Breast epithelium (tissue), 4 donors: ENCODE measurements at places on chromosomes 3 and 15. TPM values are rescaled to one million over a fixed set of nuclear protein-coding genes. Genes with fewer than 3 reads are reported as not detected.

KCNMB3 gene
- total RNA-seq, result 7.3 TPM

STRIT1 gene
- 0.32 TPM for total RNA-seq

FRMD5 gene
- not detected for total RNA-seq

INSYN1 gene
- 2.0 TPM for total RNA-seq

GPR27 gene
- total RNA-seq, result 4.0 TPM

TEX9 gene
- total RNA-seq, result 32.1 TPM

DNA sequence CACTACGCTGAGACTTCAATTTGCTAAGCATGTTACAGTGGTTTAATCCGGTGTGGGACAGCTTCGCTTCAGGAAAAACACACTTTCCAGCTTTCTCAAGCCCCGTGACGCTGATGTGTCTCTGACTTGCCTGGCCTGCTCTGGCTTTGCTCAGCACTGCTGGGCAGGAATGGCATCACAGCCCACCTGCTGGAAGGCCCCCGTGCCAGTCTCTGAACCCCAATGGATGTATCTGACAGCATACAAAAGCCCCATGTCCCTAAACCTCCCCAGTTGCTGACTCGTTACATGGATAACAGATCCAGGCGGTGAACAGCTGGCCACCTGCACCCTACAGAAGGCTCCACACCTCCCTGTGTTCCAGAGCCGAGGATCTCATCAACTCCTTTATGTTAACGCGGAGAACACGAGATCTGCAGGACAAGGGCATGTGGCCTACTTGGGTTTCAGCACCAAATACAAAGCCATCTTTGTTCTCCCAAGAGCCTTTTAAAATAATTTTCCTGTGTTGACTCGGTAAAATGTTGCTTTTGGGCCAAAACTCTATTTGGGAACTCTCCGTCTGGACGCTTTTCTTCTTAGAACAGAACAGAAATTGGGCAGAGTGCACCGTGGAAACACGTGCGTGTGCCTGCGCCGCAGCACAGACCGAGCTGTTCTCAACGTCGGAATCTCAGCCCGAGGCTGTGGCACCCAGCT is 61.4 kb downstream of the ATP10A start:
- peaks cover 4% of the 10 kb centered on the region for H3K4me1 ChIP-seq
- H3K27ac ChIP-seq, result peak overlapping the region; percentile 72
- H3K36me3 ChIP-seq, result no peaks in the 10 kb centered on the region
- H3K4me3 ChIP-seq, result no peak overlapping the region
- no peaks in the 10 kb centered on the region for H3K27me3 ChIP-seq
- peak; percentile 56 for DNase-seq

- no peaks in the 10 kb centered on the region for H3K27me3 ChIP-seq
- H3K27ac ChIP-seq, result no peak overlapping the region
Observed at GRCh38 chr15:53000409-53000808, 210.3 kb upstream of the ONECUT1 start.

GRCh38 chr15:59203657-59204056 is 3.0 kb upstream of the LDHAL6B start:
- H3K4me3 ChIP-seq, result no peak overlapping the region
- no peaks in the 10 kb centered on the region for H3K36me3 ChIP-seq
- no peaks in the 10 kb centered on the region for H3K27me3 ChIP-seq
- no peak for DNase-seq
- no peak overlapping the region for H3K27ac ChIP-seq

- DNase-seq, result no peak
- H3K36me3 ChIP-seq, result no peaks in the 10 kb centered on the region
- no peaks in the 10 kb centered on the region for H3K27me3 ChIP-seq
- no peak overlapping the region for H3K4me3 ChIP-seq
Observed at GRCh38 chr3:104526901-104527401, 839.8 kb upstream of the ALCAM start.

- H3K27ac ChIP-seq, result no peak overlapping the region
- H3K4me1 ChIP-seq, result no peaks in the 10 kb centered on the region
- H3K27me3 ChIP-seq, result no peaks in the 10 kb centered on the region
- no peaks in the 10 kb centered on the region for H3K36me3 ChIP-seq
Observed at GRCh38 chr3:18153571-18154173, 271.5 kb downstream of the SATB1 start.

DNA sequence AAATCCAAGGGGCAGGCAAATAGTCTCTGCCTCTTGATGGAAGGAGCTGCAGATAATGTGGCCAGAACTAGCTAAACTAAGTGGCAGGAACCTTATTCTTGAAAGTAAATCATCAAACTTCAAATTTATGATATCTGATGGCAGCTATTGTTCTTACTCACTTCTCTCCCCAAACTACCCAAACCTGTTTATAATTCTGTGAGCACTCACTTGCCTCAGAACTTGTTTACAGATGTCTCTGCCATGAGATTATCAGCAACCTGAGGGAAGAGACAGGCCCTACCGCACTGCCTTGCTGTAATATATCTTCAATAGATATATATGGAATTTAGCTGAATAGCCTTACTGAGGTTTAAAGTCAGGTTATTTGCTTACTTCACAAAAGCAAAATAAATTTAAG is 2.2 kb upstream of the B3GALNT1 start:
- H3K4me1 ChIP-seq, result no peaks in the 10 kb centered on the region
- H3K27ac ChIP-seq, result no peak overlapping the region
- DNase-seq, result no peak
- H3K36me3 ChIP-seq, result no peaks in the 10 kb centered on the region

DNA sequence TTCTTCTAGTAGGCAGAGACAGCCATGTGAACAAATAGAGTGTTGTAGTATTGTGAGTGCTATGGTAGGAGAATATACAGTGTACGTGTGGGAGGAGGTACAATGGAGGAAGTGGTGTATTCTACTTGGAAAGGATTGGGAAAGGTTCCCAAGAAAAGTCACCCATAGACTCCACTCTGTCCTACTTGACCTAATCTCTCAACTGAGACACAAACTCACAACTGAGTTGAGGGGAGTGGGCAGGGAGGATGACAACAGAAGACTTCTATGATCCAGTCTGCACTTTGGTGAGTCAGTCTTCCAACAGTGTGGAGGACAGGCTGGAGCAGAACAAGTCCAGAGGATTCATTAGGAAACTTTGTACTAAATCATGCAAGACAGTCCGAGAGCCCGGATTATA is 28.8 kb upstream of the AQP9 start:
- H3K27me3 ChIP-seq, result no peaks in the 10 kb centered on the region
- H3K4me3 ChIP-seq, result no peak overlapping the region
- no peaks in the 10 kb centered on the region for H3K4me1 ChIP-seq
- DNase-seq, result no peak
- no peaks in the 10 kb centered on the region for H3K36me3 ChIP-seq

- H3K36me3 ChIP-seq, result no peaks in the 10 kb centered on the region
- DNase-seq, result no peak
- no peaks in the 10 kb centered on the region for H3K27me3 ChIP-seq
- H3K4me1 ChIP-seq, result no peaks in the 10 kb centered on the region
Observed at GRCh38 chr3:82342521-82342920, 581.1 kb upstream of the GBE1 start.

DNA sequence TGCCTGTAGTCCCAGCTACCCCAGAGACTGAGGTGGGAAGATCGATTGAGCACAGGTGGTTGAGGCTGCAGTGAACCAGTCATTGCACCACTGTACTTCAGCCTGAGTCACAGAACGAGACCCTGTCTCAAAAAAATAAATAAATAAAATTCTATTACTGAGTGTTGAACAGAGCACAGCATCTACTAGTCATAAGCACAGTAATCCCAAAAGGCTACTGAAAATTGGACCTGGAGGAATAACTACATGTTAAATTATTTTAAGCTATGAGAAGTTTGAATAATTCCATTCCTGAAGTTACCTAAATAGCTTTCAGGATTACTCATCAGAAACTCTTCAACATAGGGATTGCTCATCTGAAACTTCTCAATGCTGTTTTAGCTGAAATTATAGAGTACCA is 43.4 kb downstream of the ARMC8 start:
- no peak overlapping the region for H3K27ac ChIP-seq
- H3K4me3 ChIP-seq, result no peak overlapping the region
- DNase-seq, result no peak
- H3K36me3 ChIP-seq, result no peaks in the 10 kb centered on the region
- H3K4me1 ChIP-seq, result no peaks in the 10 kb centered on the region
- H3K27me3 ChIP-seq, result no peaks in the 10 kb centered on the region

- peak overlapping the region; percentile 82 for H3K27ac ChIP-seq
- no peak for DNase-seq
- no peaks in the 10 kb centered on the region for H3K27me3 ChIP-seq
- no peak overlapping the region for H3K4me3 ChIP-seq
- H3K36me3 ChIP-seq, result no peaks in the 10 kb centered on the region
- no peaks in the 10 kb centered on the region for H3K4me1 ChIP-seq
Observed at GRCh38 chr3:114455432-114455831, 161.6 kb downstream of the TIGIT start.

DNA sequence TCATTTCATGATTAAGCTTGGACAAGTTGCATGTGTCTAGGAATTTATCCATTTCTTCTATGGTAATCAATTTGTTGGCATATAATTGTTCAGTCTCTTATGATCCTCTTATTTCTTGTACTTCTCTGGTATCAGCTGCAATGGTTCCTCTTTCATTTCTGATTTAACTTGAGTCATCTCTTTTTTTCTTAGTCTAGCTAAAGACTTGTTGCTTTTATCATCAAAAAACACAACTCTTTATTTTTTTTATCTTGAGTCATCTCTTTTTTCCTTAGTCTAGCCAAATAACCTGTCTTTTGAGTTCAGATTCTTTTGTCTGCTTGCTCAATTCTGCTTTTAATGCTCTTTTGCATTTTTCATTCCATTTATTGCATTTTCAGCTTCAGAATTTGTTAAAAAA is 37.3 kb downstream of the UBE3A start:
- DNase-seq, result no peak
- H3K27me3 ChIP-seq, result no peaks in the 10 kb centered on the region
- no peaks in the 10 kb centered on the region for H3K4me1 ChIP-seq
- H3K27ac ChIP-seq, result no peak overlapping the region
- H3K36me3 ChIP-seq, result no peaks in the 10 kb centered on the region
- no peak overlapping the region for H3K4me3 ChIP-seq

DNA sequence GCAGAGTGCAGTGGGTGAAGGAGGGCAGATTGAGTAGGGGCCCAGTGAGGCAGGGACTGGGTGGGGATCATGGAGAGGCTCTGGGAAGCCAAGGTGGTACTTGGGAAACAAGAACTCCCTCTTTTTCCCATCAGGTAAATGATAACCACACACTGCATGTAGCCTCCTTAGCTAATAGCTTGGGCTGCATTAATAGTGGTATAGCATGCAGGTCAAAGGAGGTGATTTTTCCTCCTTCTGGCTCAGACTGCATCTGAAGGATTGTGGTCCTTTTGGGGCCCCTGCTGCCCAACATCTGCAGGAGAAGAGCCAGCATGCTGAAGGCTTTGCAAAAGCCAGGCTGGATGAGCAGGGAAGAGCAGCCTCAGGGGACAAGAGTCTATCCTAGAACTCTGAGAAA is 45.4 kb downstream of the PPCDC start:
- no peaks in the 10 kb centered on the region for H3K4me1 ChIP-seq
- no peaks in the 10 kb centered on the region for H3K36me3 ChIP-seq
- H3K4me3 ChIP-seq, result no peak overlapping the region
- no peak for DNase-seq
- H3K27me3 ChIP-seq, result no peaks in the 10 kb centered on the region
- no peak overlapping the region for H3K27ac ChIP-seq

- no peaks in the 10 kb centered on the region for H3K36me3 ChIP-seq
- DNase-seq, result no peak
- H3K4me1 ChIP-seq, result no peaks in the 10 kb centered on the region
- H3K27me3 ChIP-seq, result no peaks in the 10 kb centered on the region
Observed at GRCh38 chr3:18080198-18080689, 337.8 kb upstream of the TBC1D5 start.

GRCh38 chr3:129485721-129486663 is 42.4 kb upstream of the RHO start:
- H3K36me3 ChIP-seq, result no peaks in the 10 kb centered on the region
- peaks cover 38% of the 10 kb centered on the region for H3K4me1 ChIP-seq
- H3K27ac ChIP-seq, result peak overlapping the region; percentile 93
